IPS DF 6.9 (cell line): ENCODE measurements at places on chromosomes 4 and X.

- no peak for DNase-seq
Observed at GRCh38 chrX:56068274-56068758, 163.8 kb upstream of the KLF8 start.

GRCh38 chr4:71262161-71262560 is 76.7 kb upstream of the SLC4A4 start:
- DNase-seq = no peak

- DNase-seq = no peak
Observed at GRCh38 chr4:107757864-107758476, 37.9 kb upstream of the PAPSS1 start.

- DNase-seq = no peak
Observed at GRCh38 chrX:41739871-41740270, 15.9 kb downstream of the GPR82 start.

DNA sequence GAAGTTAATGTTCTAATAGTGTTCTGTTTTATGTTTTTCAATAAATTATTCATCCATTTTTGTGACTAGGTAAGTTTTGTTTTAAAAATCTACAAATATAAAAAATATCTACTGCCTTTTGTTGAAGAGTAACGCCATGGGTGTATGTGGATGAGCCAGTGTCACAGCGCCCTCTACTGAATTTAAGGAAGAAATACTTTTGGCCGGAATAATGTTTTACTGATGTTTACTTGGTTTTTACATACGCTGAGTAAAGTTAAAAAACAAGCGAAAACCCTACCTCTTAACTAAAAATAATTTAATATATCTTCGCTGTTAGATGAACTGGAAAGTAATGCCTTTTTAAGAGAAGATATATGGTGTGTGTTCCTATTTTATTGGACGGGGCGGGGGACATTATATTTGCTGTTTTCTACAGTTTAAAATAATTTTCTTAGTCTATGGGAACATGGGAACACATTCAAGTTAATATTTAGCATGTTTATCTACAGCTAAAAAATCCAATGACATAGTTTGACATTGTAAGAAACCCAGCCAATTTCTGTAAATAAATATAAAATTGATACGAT is 86.1 kb downstream of the CPE start:
- DNase-seq = no peak

GRCh38 chr4:41095192-41095872 is 119.0 kb downstream of the APBB2 start:
- no peak for DNase-seq

- no peak for DNase-seq
Observed at GRCh38 chrX:6674734-6675133, 139.8 kb upstream of the VCX3A start.

GRCh38 chr4:108068442-108068841 is 78.8 kb downstream of the HADH start:
- DNase-seq = no peak

DNA sequence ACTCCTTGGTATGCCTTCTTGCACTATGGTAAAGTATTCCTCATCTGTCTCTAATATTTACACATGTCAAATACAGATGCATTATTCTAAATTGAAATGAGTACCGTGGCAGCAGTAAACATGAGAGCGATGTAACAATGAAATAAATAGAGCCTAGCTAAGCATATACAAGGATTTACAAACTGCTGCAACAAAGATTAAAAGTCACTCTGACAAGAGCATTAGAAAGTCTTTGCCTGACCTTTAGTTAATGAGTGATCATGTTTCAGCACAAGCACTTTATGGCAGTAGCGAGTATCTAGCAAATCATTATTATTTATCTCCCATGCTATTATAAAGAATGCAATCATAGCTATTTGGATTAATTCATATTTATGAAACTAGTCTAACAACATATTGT is 547.0 kb upstream of the NDST4 start:
- no peak for DNase-seq

DNA sequence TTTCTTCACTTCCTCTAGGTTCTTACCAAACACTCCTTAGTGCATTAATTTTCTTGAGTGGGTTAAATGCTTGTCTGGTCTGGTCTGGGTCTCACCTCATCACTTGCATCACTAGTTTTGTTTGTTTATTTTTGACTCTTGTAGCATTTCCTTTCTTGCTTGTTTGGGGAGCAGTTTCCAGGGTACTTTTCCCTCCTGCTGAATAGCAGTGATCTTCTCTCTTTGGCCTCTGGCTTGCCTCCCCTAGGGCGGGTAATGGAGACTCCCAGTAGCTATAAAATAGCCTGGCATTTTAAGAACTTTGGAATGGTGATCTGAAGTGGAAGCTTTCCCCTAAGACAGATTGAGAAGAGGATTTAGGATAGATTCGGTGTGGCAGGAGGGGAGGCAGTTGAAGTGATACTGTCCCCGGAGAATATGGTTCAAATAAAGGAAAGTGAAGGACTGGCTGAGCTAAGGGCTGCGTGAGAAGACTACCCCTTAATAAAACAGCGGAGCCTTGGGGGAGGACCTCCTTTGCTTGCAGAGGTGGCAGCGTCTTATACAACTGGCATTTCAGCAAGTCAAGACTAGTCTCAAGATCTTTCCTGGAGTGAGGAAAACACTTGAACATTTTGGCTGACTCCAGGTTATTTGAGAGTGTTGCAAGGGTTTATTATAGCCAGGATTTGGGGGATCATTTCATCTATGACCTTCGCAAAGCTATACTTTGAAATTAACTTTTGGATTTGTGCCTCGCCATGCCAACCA is 190.6 kb downstream of the FRAS1 start:
- DNase-seq = no peak

DNA sequence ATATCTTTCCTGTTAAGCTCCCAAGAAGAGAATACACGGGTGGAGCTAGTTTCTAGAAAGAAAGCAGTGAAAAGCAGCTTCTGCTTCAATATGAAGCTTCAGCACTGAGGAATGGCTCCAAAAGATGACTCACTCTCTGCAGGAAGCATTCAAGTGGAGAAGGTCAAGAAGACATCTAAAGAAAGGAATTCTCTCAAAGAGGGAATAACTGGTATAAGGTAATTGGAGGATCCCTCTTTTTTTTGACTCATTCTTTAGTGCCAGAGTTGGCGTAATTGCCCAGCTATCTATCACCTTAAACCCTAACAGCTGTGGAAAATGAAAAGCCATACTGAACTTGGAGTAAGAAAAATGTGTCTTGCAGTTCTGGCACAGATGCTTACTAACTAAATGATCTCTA is 3.5 kb downstream of the EDA2R start:
- no peak for DNase-seq

DNA sequence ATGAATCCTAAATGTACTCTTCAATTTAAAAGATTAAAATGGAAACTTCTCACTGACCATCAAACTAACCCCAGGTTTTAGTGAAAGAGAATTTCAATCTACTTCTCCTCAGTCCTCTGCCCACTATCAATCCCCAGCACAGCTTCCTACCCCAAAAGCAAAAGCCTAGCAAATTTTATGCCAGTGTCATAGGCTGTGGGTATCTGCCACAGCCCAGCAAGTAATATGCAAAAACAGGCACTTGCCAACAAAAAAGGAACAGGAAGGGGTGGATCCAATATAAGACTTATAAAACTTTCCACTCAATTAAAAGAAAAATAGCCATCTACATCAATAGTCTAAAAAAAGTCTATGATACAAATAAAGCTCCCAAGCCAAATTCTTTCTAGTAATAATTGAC is 22.3 kb downstream of the CAMK2D start:
- no peak for DNase-seq

- no peak for DNase-seq
Observed at GRCh38 chr4:166675411-166675810, 558.9 kb downstream of the SPOCK3 start.

DNA sequence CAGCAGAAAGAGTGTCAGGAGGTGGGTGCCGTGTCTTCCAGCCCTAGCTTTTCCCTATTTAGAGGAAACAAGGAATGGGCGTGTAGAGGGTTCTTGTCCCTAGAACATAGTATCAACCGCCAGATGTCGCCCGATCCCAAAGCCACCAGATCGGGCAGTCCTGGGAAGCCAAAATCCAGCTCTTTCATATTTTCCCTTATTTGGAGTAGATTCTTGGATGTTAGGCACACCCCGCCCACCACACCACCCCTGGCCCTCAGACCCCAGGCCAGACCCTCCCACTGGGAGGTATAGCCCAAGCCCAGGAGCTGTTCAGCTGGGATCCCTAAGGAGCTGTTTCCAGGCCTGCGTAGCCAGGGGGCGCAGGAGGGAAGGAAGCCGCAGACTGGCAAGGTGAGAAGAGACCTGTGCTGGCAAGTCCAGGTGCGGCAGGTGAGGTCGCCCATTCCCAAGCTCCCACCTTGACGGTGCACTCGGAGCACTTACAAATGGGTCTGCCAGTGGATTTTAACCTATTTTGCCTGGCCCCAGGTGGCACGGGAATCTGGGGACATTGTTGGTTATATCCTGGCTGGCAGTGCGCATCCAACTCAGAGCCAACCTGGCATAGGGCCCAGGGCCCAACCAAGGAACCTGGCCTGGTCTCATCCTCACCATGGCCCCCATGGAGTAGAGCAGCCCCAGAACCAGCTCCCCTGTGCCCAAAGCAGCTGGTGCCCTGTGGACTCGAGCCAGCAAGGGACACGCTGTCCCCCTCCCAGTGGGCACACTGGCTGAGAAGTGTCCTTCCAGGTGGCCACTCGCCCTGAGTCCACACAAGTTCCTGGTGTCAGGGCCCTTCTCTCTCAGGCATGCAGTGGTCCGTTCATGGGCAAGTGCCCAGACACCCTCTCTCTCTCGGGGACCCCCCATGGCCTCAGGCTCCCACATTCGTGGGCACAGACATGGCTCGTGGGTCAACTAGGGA is 811 bp downstream of the FLNA start:
- no peak for DNase-seq

GRCh38 chr4:89303814-89304388 is 3.7 kb downstream of the GPRIN3 start:
- DNase-seq = no peak

DNA sequence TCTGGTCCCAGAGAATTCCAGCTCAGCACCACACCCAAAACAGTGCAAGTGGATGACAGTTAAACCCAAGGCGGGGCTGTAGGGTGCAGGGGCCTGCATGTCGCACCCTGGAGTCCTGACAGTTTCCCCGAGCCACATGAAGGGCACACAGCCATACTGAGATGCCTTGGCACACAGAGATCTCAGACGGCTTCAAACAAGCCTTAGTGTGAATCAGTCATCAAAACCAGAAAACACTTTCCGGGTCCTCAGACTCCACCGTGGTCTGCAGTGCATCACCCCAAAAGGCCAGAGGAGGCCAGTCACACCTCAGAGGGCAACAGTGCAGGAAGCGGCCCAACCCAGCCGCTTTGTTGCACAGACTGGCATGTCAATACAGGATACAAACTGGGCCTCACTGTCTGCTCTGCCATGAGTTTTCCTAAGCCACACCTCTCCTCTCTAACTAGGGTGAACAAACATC is 64.6 kb upstream of the ENPP6 start:
- DNase-seq = no peak

- no peak for DNase-seq
Observed at GRCh38 chr4:87122252-87122651, 98.2 kb downstream of the KLHL8 start.

GRCh38 chrX:12497832-12498591 is 293.2 kb upstream of the PRPS2 start:
- peak; percentile 11 for DNase-seq

DNA sequence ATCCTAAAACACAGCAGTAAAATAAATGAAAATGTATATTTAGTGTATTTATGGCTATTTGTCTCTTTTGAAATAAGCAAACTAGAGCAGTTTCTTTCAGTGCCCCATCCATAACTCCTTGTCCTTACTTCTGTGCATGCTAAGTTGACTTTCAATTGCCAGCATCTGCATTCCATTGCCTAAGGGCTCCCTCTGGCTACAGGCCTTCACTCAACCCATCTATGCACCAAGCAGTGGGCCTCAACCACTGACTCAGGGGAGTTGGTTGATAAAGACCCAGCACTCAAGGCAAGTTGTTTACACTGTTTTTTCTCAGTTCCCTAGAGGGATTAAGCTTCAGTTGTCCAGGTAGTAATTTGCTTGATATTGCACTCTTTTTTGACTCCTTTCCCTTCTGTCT is 265.7 kb downstream of the IQCM start:
- peak; percentile 16 for DNase-seq

GRCh38 chr4:150001815-150002214 is 76.4 kb upstream of the DCLK2 start:
- DNase-seq = no peak

GRCh38 chr4:151219091-151219490 is 57.9 kb upstream of the PRSS48 start:
- DNase-seq = no peak

DNA sequence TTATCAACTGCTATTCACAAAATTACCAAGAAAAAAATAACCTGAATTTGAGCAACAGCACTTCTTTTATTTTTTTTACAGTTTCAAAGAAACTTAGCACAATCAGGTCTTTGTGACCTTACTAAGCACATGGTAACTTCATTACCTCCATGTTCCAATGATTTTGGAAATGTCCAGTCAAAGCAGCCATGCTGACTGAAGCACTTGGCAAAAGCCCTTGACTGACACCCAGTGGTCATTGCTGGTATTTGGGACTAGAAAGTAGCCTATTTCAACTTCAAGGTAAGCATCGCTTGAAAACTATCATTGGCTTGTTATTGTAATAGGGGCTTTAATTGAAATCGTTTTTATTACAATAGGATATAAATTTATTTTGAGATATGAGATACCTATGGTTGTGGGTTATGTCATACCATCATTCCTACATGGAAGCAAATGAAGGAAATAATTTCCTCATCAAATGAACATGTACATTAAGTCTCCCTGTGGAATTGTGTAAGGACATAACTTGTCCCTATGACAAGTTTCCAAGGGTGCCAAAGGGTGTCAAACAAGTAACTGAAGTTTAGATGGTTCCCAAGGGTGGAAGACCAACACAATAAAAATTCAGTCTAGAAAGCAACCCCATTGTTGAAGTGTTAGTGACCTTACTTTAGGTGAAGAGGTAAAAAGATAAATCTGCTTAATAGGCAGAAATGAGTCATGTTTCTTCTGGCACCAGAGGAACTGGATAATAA is 15.2 kb upstream of the ANXA10 start:
- peak; percentile 63 for DNase-seq

DNA sequence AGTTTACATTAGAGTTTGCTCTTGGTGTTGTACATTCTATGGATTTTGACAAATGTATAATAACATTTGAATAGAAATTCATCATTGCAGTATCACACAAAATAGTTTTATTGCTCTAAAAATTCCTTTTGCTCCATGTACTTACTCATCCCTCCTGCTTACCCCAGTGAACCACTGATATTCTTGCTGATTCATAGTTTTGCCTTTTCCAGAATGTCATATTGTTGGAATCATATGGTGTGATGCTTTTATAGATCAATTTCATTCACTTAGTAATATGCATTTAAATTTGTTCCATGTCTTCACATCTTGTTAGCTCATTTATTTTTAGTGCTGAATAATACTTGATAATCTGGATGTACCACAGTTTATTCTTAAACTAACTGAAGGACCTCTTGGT is 1593.2 kb downstream of the C4orf33 start:
- no peak for DNase-seq

GRCh38 chrX:110125446-110126162 is 122.7 kb downstream of the TMEM164 start:
- no peak for DNase-seq

GRCh38 chrX:19747652-19748610 is 139.5 kb downstream of the SH3KBP1 start:
- DNase-seq = no peak
